CD4-positive, alpha-beta T cell treated with Interleukin-2 at 100 ng/mL for 4 hours (primary cell): ENCODE measurements at places on chromosomes 3 and 15.

DNA sequence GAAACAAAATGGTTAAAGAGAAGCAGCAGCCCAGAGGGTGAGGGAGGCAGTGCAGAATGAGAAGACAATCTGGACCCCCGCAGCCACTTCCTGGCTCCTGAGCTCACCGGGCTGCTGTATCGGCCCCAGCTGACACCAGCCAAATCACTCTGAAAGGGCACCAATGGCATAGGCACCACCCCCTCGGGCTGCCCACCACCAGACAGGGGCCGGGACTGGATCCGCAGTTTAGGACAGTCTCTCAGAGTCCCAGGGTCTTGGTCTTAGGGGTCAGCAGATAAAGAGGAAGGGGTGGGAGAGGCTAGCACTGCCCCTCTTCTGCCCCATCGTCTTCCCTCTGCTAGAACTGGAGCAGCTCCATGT lies 17.9 kb upstream of the EHD4 start:
- no peak for DNase-seq

DNA sequence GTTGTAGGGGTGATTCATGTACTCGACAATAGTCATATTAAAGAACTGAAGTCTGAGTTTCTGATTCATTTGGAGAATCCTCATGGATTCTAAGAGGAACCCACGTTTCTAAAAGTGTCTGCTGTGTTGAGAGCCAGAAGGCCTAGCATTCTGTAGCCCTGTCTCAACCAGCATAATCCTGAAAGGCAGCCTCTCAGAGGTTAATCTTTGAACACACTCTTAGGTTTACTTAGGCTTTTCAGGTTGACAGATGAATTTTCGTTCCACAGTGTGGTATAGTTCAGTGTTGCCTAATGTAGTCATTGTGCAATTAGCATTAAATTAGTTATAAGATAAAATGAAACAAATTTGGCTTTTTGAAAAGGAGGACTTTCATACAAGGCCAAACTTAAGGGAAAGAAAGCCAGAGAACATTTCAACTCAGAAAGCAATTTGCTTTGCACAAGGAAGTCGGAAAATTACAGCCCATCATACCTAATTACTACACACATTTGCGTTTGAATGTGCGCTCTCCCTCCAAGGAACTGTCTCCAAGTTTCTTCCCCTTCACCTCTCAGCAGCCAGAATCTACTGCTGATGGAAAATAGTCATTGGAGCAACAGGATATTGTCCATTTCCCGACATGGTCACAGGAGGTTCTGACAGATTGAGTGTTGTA lies 42.0 kb downstream of the AGBL1 start:
- no peak for DNase-seq

DNA sequence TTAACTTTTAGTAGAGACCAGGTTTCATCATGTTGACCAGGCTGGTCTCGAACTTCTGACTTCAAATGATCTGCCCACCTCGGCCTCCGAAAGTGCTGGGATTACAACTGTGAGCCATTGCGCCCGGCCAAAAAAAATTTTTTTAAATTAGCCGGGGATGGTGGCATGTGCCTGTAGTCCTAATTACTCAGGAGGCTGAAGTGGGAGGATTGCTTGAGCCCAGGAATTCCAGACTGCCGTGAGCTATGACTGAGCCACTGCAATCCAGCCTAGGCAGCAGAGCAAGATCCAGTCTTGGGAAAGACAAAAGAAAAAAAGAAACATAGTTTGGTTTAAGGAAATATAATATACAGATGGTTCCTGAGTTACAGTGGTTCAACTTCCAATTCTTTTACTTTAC lies 44.9 kb upstream of the EIF3J start:
- no peak for DNase-seq

DNA sequence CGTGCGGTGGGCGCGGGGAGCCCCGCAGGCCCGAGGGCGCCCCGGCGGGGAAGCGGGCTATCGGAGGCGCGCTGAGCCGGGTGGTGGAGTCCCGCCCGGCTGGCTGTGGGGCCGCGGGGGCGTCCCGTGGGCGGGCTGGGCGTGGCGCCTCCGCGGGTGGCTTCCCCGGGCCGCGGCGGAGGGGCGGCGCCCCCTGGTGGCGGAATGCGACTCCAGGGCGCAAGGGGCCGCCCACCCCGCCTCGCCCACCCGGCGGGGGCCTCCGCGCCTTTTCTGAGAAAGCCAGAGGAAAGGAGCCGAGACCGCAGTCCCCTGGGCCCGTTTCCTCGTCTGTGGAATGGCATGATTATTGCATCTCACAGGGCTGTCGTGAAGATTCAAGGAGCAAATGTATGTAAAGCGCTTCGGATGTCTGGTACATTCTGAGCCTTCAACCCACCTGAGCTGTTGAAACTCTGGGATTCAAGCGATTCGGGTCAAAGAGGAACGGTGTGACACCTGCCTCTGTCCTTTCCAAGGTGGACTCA lies 31.9 kb upstream of the RAB6B start:
- DNase-seq, result peak; percentile 63
